ENCODE measurements at places on chromosomes 13 and 19.

GRCh38 chr13:108352599-108352998 is 83.1 kb downstream of the TNFSF13B start:
- no peak for DNase-seq

DNA sequence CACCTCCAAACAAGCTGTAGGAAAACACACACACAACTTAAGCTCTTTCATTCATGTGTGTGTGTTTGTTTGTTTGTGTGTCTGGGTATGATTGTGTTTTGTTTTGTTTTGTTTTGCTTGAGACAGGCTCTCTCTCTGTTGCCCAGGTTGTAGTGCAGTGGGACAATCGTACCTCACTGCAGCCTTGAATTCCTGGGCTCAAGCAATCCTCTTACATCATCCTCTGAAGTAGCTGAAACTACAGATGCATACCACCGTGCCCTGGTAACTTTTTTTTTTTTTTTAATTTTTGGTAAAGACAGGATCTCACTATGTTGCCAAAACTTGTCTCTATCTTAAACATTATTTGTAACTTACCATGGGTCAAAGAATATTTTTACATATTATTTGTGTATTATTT is 431.7 kb downstream of the SLITRK1 start:
- DNase-seq = no peak

- peak; percentile 49 for DNase-seq
Measured at GRCh38 chr13:83881917-83882605, at the start of gene SLITRK1. TSS of gene SLITRK1 (minus strand) at chr13:83882474. CDS start at chr13:83881507, 967 bp downstream.

DNA sequence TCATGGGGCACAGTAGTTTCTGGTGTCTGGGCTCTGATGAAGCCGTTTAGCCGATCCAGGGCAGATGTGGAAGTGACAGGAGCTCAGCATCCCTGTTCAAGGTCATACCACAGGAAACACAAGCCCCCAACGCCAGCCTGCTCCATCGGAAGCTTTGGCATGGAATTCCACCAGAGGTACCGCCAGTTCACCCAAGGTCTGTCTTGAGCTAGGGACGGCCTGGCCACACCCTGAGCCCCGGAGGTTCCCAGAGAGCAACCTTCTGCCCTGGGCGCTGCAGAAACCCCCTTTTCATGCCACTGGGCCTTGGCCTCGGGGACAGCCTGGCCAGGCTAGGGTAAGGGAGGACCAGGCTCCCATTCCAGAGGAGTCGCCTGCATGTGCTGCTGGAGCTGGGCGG is 39.4 kb upstream of the TPM4 start:
- DNase-seq = no peak

DNA sequence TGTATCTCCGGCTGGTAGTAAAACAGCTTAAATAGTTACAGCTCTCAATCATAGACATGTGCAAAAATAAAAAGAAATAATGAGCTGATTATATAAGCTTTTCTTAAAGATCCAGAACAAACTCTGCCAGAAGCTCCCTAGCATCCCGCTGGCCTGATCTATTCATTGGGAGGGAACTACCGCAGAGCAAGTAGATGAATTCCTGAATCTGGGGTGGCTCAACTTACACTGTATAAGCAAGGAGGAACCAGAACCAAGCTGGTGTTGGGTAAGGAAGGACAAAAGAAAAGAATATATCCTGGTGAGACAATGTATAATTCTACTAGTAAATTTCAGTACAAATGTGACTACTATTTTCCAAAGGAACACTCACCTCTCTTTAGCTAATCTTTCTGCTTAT is 1122.2 kb downstream of the OLFM4 start:
- DNase-seq = no peak

DNA sequence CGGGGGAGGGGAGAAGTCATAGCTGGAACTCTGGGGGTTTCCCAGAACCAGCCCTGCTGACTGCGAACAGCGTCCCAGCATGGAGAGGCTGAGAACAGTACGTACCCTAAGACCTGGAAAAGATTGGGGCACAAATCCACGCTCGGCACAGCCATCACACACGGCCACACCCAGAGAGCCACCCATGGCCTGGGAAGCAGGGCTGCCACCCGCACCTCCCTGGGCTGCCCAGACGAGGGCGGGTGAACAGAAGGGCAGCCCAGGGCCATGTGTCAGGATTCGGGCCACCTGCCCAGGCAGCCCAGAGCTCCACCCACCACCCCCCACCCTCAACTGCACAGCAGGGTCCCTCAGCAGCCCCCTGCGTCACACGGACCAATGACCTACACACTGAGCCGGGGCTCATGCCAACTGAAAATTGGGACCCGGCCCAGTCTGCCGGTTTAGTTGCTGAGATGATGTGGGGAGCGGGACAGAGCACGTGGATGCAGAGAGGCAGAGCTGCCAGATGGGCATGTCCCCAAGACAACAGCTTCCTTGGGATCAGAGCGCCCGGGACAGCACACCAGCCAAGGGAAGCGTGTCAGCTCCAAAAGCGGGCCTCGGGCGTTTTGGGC is 8.5 kb downstream of the UBXN6 start:
- DNase-seq = no peak

- DNase-seq = peak; percentile 48
Measured at GRCh38 chr13:99386911-99387788, 80.0 kb upstream of the GPR183 start.

- DNase-seq = no peak
Measured at GRCh38 chr13:41136396-41137031, 3.9 kb upstream of the KBTBD6 start.

GRCh38 chr19:6577476-6578125 is 13.3 kb downstream of the CD70 start:
- DNase-seq = peak; percentile 64

- no peak for DNase-seq
Measured at GRCh38 chr19:11450570-11451326, 15.3 kb downstream of the PRKCSH start.

GRCh38 chr13:21894091-21894490 is 223.2 kb downstream of the FGF9 start:
- DNase-seq = no peak

- no peak for DNase-seq
Measured at GRCh38 chr13:72953391-72953965, 105.3 kb upstream of the KLF5 start.

DNA sequence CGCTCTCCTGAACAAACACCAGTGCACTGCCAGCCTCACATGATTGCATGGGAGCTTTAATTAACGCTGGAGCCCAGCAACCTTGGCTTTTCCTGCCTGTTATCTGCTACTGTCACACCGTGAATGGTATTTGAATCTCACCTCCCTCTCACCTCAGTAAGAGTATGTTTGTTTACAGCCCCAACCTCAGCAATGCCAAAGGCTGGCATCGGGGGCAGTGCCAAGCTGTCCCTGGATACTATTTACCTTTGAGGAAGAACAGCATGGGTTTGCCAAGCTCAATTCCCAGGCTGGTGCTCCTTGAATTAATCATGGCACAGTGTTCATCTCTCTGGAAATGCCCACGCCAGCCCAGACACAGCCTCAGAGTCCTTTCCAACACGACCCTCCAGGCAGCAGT is 57.2 kb upstream of the SERPINE3 start:
- DNase-seq = no peak

GRCh38 chr19:5126498-5127223 is 157.7 kb downstream of the KDM4B start:
- DNase-seq = no peak

DNA sequence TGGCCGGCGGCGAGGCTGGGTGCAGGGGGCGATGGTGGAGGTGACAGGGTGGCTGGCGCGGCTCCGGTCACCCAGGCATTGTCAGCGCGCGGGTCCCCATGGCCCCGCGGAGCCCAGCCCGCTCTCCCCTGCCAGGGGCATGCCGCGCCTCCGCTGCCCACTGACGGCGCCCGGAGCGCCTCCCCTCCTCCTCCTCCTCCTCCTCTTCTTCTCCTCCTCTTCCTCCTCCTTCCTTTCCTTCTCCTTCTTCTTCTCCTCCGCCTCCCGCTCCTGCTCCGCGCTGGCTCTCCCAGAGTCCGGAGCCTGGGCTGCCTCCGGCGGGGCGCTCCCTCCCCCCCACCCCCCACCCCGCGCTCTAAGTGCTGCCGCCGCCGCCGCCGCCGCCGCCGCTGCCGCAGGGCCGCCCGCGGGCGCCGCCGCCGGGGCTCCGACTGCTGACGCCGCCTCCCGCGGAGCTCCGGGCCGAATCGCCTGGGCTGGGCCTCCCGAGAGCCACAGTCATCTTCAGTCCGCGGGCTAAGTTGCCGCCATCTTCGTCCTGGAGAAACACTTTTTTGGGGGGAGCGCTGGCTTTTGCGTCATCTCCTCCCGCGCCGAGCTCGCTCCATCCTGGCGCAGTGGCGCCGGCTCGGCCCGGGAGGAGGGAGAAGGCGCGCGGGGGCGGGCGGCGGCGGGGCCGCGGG is 348.3 kb downstream of the LIG4 start:
- no peak for DNase-seq

GRCh38 chr19:48961051-48961649 is 4.0 kb upstream of the FTL start:
- no peak for DNase-seq

GRCh38 chr19:33296488-33296971 is 5.8 kb downstream of the CEBPA start:
- DNase-seq = no peak

GRCh38 chr13:37870895-37871550 is 1.5 kb upstream of the TRPC4 start:
- DNase-seq = peak; percentile 14

GRCh38 chr13:66225072-66225471 is 1005.1 kb downstream of the PCDH9 start:
- DNase-seq = peak; percentile 28

All from COLO829 (cell line).